WTC11 (cell line): ENCODE measurements at places on chromosomes 7 and 10. TPM values are rescaled to one million over a fixed set of nuclear protein-coding genes. Genes with fewer than 3 reads are reported as not detected.

- no peak overlapping the region for H3K27ac ChIP-seq
- H3K4me3 ChIP-seq = no peak overlapping the region
- H3K4me1 ChIP-seq = peaks cover 11% of the 10 kb centered on the region
- no peak for DNase-seq
Measured at GRCh38 chr7:96792115-96792514, 82.5 kb upstream of the SEM1 start.

DNA sequence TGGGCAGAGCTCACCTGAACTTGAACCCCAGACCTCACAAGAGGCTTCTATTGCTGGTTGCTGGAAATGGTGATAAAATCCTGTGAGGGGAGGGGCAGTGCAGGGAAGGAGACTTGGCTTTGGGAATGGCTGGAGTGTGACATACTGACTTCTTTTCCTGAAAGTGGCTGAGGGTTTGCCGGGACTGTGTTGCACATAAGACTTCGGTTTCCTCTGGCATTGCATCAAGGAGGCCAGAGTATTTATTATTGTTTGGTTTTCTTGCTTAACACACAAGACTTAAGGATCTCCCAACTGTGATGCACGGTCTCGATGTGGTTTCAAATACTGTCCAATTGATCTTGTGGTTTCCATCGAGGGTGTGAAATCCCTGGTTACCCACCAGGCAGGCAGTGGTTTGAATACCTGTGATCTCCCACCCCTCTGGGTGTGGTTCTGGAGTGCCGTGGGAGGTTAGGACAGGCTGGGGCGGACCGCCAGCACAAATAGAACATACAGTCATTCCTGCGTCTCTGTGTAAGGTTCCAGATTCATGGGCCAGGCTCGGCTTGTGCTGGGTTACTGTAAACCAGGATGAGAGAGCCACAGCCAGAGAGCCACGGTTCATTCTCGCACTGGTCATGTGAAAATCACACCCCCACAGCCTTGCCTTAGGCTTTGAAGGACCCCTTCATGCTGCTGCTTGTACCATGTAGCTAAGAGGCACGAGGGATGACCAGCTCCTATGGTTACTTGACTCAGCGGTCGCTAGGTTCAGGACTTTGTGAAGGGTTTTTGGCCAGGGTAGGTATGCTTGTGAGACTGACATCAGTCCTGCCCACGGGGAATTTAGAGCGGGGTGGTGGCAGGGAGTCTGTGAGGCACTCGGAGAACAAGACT is 39.2 kb downstream of the WBP1L start:
- H3K27me3 ChIP-seq = no peaks in the 10 kb centered on the region
- peaks cover 51% of the 10 kb centered on the region for H3K4me1 ChIP-seq
- DNase-seq = no peak
- H3K36me3 ChIP-seq = no peaks in the 10 kb centered on the region
- no peak overlapping the region for H3K4me3 ChIP-seq

- no peak overlapping the region for H3K27ac ChIP-seq
- no peak overlapping the region for H3K4me3 ChIP-seq
- no peaks in the 10 kb centered on the region for H3K27me3 ChIP-seq
- DNase-seq = no peak
- H3K36me3 ChIP-seq = no peaks in the 10 kb centered on the region
- H3K4me1 ChIP-seq = no peaks in the 10 kb centered on the region
Measured at GRCh38 chr10:33461295-33461640, 126.8 kb upstream of the NRP1 start.

- peaks cover 29% of the 10 kb centered on the region for H3K4me1 ChIP-seq
- H3K27me3 ChIP-seq = peaks cover 5% of the 10 kb centered on the region; the same call in 1 of the 2 replicates
- no peak overlapping the region for H3K4me3 ChIP-seq
Measured at GRCh38 chr10:70618663-70619062, 16.1 kb upstream of the PRF1 start.

GRCh38 chr10:120588311-120588710 is 131.3 kb downstream of the PLPP4 start:
- DNase-seq = no peak
- H3K27ac ChIP-seq = no peak overlapping the region
- no peaks in the 10 kb centered on the region for H3K27me3 ChIP-seq
- no peak overlapping the region for H3K4me3 ChIP-seq
- H3K36me3 ChIP-seq = no peaks in the 10 kb centered on the region
- H3K4me1 ChIP-seq = peaks cover 5% of the 10 kb centered on the region

GRCh38 chr7:134532180-134532953 is 5.0 kb downstream of the AKR1B10 start:
- no peak overlapping the region for H3K4me3 ChIP-seq
- H3K27me3 ChIP-seq = no peaks in the 10 kb centered on the region; the same call in 1 of the 2 replicates
- H3K4me1 ChIP-seq = peaks cover 10% of the 10 kb centered on the region
- H3K27ac ChIP-seq = no peak overlapping the region

GRCh38 chr7:23067271-23067670 is 38.3 kb upstream of the KLHL7 start:
- peaks cover 13% of the 10 kb centered on the region for H3K4me1 ChIP-seq
- no peaks in the 10 kb centered on the region for H3K36me3 ChIP-seq
- H3K27me3 ChIP-seq = no peaks in the 10 kb centered on the region

The ABCB4 gene
- total RNA-seq = 0.71 to 1.2 TPM (median 1.1 TPM) in 3 replicates

The NANOS1 gene
- 2.9 to 4.3 TPM (median 2.9 TPM) in 3 replicates for total RNA-seq

The DNA2 gene
- 39.3 to 46.3 TPM (median 43.0 TPM) in 3 replicates for total RNA-seq

The TAF5 gene
- 11.1 to 14.9 TPM (median 12.0 TPM) in 3 replicates for total RNA-seq
